Fibroblast of skin of left biceps (primary cell): ENCODE measurements at places on chromosomes 1 and 21.

- no peak for DNase-seq
Measured at GRCh38 chr1:95201905-95202304, 32.1 kb upstream of the RWDD3 start.

GRCh38 chr1:207807690-207808321 lies 56.0 kb downstream of the CD46 start:
- DNase-seq, result no peak

DNA sequence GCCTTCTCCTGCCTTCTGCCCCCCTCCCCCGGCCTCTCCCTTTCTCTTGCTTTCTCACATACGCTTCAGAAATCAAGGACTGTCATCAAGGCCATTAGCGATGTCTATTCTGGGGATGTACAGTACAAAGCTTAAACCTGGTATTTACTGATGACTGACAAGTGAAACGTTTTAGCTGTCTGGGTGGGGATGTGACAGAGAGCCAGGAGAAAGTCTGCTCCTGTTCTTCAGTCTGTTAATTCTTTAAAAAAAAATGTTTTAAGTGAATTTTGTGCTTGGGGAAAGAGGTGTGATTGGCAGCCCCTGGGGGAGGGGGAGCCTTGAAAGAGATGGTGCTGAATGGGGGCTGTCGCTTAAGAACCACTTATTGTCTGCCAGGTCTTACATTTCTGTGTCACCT lies 283.0 kb upstream of the PLXNA2 start:
- no peak for DNase-seq

DNA sequence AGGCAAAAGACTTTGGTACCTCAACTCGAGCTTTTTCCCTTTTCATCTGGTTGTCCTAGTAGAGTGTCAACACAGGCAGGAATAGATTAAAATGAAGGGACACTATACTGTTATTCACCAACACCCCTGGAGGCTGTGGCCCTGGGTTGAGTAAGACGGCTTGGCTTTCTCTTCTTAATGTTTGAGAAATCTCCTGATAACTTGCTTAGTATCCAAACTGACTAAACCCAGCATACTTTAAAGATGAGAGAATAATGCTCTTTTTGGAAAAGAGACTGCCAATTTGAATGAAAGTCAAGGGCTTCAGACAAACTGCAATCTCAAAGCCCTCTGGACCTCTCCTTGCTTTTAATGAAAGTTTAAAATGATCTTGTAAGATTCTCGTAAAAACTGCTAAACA lies 2.6 kb upstream of the SLC30A1 start:
- DNase-seq, result no peak

GRCh38 chr21:43954042-43954441 lies 58.1 kb upstream of the TRAPPC10 start:
- no peak for DNase-seq

DNA sequence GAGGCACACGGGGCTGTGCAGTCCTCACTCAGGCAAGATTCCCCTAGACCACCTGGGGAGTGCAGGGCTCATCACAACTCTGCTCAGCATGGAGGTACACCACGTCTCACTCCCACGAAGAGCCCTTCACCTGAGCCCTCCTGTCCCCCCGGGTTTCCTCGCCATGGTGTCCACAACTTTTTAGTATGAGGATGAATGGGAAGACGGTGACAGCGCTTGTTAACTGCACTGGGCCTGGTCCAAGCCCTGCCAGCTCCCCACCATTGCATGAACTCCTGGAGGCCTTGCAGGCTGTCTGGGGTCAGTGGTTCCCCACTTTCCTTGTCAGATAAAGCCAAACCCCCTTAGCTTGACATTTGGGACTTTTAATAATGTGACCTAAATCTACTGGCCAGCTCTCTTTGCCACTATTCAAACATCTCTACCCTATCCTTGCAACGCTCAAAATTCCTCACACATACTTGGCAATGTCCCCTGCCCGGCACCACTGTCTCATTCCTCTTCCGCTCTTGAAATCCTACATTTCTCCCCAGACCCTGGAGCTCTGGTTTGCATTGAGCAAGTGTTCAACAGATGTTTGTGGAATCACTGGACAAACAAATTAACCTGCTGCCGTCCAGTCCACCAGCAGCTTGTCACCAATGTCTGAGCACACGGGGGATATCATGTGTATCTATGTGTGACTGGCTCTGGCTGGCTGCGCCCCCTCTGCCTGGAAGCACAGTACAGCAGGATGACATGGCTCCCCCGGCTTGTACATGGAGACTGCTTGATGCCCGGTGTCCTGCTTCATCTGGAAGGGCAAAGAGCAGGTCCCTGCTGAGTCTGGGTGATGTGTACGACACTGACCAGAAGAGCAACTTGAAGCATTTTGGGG lies 11.2 kb downstream of the TMEM9 start:
- no peak for DNase-seq

DNA sequence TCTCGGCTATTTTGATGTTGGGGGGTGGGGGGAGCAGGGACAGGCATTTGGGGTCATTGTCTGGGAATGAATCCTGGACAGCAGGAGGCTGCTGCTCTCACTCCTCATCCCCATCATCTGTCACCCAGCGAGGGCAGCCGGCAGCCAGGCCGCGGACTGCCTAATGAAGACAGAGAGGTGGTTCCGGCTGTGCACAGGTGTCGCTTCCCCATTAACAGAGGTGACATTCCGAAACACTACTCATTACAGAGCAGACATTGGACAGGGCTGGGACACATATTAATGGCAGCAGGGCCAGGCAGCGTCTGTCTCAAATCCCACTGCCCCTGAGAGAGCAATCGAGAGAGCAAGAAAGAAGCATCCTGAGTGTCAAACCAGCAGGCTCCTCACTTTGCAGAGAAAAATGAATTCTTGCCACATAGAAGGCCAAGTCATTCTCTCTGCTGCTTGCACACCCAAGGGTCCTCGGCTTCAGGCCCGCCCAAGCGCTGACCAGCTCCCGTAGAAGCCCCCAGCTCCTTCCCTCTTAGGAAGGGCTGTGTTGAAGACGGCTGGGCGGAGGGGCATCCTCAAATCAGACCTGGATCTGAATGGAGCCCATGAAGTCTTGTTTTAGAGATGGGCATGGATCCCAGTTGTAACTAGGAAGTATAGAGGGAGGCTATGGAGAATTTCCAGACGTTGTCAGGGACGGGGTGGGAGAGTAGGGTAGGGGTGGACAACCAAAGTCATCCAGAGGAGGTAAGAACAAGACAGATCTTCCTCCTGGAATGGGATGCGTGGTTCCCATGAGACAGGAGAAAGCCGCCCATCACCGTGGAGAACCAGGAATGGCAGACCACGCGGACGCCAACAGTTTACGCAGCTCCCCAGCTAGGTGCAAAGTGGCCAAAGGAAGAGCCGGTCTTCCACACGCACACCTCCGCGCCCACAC lies 8.2 kb upstream of the LEMD1 start:
- DNase-seq, result no peak

DNA sequence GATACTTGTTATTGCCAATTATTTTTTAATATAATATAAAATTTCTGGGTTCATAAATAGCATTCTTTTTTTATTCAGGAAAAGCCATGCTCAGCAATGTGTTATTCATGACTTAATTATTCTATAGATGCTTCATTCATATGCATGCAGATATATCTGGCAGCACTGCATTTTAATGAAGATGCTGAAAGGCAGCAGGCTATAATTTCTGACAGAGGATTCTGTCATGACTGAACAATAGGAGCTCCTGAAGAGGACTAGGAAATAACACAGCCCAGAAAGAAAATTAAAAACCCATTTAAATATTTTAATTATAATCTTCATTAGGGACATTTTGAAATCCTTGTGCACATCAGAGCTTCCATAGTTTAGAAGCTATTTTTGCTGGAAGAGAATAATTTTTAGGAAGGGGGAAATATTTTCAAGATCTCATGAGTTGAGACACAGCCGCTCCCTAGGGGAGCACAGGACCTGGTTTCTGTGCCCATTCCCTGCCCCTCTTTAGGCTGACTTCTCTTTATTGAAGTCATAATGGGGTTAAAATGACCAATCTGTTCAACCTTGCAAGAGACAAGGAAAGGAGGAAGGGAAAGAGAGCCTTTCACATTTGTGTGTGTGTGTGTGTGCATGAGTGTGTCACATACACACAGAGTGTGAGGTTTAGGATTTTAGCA lies 83.9 kb downstream of the RPE65 start:
- DNase-seq, result no peak

DNA sequence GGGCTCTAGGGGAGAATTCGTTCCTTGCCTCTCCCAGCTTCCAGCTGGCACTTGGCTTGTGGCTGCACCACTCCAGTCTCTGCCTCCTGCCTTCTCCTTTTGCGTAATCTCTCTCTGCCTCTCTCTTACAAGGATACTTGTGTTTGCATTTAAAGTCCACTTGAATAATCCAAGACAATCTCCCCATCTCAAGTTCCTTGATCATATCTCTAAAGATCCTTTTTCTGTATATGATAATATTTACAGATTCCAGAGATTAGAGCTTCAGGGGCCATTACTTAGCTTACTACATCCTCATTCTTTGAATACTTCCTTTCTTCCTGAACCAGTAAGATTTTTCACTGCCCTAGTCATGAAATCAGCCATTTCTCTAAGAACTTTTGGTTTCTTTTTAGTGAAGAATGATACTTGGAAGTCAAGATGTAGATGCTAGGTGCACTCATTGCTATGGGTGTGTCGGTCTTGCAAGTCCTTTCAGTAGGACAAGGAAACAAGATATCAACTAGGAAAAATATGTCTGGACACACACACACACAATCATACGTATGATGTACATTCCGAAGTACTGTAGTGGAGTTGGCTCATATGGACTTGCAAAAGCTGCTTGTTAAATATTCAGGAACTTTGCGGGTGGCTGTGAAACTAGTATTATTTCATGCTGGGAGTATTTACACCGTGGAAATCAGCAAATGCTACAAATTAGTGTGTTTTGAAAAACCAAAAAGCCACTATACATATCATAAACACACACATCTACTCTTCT lies 20.8 kb upstream of the RLF start:
- DNase-seq, result no peak
